ENCODE measurements at places on chromosomes 11 and 22.

DNA sequence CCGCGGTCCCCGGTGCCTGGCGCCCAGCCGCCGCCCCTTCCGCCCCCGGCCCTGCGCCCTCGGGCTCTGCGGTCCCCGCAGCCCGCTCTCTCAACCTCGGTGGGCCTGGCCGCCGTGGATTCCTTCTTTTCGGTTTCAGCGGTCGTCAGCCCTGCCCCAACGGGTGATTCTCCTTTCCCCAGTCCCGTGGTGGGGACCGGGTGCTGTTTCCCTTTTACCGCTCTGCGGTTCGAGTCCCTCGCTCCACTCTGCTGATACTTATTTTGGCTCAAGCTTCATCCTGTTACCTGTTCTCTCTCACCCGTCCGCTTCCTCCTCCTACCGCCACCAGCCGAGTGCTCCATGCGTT, 494 bp downstream of the ZDHHC5 start:
- DNase-seq: no peak

- no peak for DNase-seq
Observed at GRCh38 chr11:68439355-68440065, 21.0 kb upstream of the PPP6R3 start.

GRCh38 chr11:9069862-9070470, 21.4 kb downstream of the SCUBE2 start:
- no peak for DNase-seq

- no peak for DNase-seq
Observed at GRCh38 chr11:64124147-64124546, 41.8 kb downstream of the MACROD1 start.

DNA sequence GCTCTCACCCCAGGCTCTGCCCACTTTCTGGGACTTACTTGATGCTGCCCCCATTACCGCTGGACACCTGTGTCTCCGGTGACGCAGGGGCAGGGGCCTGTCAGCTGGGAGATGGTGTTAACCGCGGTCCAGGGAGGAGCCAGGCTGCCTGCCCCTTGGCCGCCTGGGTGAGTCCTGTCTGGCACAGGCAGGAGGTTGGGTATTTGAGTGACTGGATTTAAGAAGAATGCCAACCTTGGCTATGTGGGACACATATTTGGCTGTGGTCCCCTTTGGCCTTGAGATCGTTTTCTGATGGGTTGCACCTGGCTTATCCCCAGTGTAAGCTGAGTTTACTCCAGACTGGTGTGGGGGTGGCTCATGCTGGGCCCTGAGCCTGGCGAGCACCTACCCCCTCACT, 2.5 kb downstream of the MUC6 start:
- no peak for DNase-seq

DNA sequence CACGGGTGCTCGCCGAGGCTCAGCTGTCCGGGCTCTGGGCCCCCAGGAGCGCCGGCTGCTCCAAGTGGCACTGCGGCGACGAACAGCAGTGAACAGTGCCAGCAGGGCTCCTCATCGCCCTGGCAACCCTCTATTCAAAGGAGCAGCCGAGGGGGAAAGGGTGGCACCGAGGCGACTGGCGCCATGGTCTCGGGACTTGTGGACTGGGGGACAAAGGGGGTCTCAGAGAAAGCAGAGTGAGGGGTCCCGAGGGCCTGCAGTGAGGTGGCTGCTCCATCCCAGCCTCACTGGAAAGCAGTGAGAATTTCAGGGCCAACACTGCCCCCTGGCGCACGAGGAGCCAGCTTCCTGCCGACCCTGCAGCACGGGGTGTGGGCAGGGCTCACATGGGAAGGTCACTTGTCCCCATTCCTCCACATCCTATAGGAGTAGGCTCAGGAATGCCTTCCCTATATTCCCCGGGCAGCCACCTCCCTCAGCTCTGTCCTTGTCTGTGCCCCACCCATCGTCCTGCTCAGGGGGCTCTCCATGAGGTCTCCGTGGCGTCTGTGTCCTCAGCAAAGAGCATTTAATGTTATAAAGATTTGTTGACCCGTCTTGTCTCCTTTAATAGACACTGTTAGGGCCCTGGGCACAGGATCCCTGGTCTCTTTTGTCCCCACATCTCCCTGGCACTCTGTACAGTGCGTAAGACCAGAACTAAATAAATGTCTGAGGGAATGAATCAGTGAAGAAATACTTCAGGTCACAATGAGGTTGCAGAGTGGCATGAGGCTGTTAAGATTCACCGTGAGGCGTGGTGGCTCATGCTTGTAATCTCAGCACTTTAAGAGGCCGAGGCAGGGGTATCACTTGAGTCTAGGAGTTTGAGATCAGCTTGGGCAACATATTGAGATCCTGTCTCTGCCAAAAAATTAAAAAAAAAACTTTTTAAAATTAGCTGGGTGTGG, 26.4 kb downstream of the LRFN4 start:
- DNase-seq: peak; percentile 86

- DNase-seq: no peak
Observed at GRCh38 chr11:73322382-73323306, 14.6 kb downstream of the ARHGEF17 start.

- no peak for DNase-seq
Observed at GRCh38 chr22:47298017-47298785, 535.8 kb downstream of the TBC1D22A start.

GRCh38 chr11:31806186-31806927, 4.8 kb downstream of the PAX6 start:
- no peak for DNase-seq

Measured in Calu3 (cell line).